Mesothelial cell of epicardium (in vitro differentiated cells): ENCODE measurements at places on chromosomes 5 and 9.

DNA sequence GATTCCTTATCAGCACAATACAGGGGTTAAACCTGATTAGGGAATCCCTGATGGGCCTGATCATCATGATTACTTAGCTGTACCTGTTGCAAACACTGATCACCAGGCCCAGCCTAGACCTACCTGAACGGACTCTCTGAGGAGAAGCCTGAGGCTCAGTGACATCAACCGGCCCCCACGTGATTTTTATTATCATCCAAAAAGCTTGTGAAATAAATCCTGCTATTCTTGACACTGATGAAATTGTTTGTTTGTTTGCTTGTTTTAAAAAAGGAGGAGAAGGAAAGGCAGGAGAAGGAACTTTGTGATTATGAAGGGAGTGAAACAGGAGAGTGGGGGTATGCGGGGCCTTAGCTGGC is 18.1 kb downstream of the LCP2 start:
- DNase-seq: no peak
- H3K4me1 ChIP-seq: peaks cover 8% of the 10 kb centered on the region
- H3K36me3 ChIP-seq: no peaks in the 10 kb centered on the region
- H3K27ac ChIP-seq: no peak overlapping the region
- H3K27me3 ChIP-seq: peaks cover 8% of the 10 kb centered on the region
- no peak overlapping the region for H3K4me3 ChIP-seq

DNA sequence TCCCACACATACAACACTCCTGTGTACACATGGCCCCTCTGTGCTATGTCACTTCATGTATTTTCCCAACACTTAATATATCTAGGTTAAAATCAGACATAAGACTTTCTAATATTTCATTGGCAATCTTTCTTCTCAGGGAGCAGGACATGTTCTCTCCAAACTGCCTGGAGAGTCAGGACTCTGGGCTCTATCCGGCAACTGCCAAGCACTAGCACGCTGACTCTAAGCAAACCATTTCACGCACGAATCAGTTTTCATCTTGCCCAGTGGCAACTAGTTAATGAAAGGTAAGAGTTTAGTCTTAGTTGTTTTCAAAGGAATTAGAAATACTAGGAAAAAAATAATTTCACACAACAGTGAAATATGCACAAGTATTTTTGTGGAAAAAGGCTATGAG is 124.8 kb downstream of the NFIB start:
- peak overlapping the region; percentile 64 for H3K27ac ChIP-seq
- peaks cover 3% of the 10 kb centered on the region for H3K36me3 ChIP-seq
- DNase-seq: no peak

DNA sequence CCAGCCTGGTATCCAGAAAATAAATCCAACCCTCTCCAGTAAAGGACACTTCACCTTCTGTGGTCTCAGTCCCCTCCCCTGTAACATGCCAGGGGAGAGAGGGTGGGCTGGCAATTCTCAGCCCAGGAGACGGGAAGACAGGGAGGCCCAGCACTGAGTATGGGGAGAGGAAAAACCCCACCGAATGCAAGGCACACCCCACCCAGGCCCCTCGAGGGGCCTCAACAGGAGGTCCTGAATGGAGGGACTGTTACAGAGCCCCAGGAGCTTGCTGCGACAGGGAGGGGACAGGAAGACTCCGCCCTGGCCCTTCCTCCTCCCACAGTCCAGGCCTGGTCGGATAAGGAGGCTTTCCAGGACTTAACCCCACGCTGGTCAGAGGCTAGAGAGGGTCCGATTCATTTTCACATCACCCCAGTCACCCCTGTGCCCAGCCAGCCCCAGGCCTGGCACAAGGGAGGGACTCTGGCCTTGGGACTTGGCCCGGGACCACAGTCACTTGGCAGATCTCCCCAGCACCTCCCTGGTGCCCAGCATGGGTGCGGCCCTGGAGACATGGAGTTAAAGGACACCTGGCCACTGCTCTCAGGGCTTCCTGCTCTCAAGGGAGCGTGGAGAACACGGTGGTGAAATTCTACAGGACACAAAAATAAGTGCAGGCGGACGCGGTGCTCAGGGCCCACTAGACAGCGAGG is 44.9 kb upstream of the STXBP1 start:
- DNase-seq: no peak
- peak overlapping the region; percentile 81 for H3K27ac ChIP-seq
- peak overlapping the region; percentile 71 for H3K4me3 ChIP-seq
- H3K27me3 ChIP-seq: no peaks in the 10 kb centered on the region
- H3K4me1 ChIP-seq: peaks cover 42% of the 10 kb centered on the region
- H3K36me3 ChIP-seq: peaks cover 5% of the 10 kb centered on the region

DNA sequence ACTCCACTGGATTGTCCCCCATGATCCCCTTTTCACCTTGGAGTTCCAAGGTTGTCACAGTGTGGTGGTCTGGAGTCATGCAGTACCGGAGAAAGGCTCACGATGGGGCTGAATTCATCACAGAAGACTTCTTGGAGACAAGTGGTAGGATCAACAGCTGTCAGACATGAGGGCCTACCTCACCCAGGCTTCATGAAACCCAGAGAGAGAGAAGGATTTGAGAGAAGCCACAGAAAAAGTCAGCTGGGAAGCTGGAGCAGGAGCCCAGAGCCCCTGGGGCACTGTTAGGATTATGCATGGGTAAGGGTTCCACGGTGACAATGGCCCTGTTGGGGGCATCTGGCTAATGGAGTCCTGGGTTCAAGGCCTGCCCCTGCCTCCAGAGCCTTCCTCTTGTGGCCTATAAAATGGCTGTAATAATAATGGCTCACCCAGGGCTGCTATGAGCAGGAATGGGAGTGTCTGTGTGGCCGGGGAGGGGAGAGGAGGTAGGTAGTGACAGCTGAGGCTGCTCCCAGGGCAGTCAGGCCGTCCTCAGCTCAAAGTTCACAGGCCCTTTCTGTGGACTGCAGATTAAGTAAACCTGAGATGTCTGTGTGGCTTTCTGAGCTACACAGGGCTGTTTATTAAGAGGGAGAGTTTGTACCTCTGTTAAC is 910 bp downstream of the TRIM14 start:
- H3K27ac ChIP-seq: no peak overlapping the region
- DNase-seq: no peak
- H3K27me3 ChIP-seq: no peaks in the 10 kb centered on the region
- H3K4me1 ChIP-seq: peaks cover 15% of the 10 kb centered on the region
- H3K4me3 ChIP-seq: peak overlapping the region; percentile 64
- H3K36me3 ChIP-seq: no peaks in the 10 kb centered on the region

- H3K27me3 ChIP-seq: no peaks in the 10 kb centered on the region
- no peak overlapping the region for H3K4me3 ChIP-seq
- H3K36me3 ChIP-seq: no peaks in the 10 kb centered on the region
- DNase-seq: no peak
- peak overlapping the region; percentile 16 for H3K27ac ChIP-seq
- H3K4me1 ChIP-seq: peaks cover 56% of the 10 kb centered on the region
Observed at GRCh38 chr5:61465066-61465465, 133.0 kb downstream of the ZSWIM6 start.

DNA sequence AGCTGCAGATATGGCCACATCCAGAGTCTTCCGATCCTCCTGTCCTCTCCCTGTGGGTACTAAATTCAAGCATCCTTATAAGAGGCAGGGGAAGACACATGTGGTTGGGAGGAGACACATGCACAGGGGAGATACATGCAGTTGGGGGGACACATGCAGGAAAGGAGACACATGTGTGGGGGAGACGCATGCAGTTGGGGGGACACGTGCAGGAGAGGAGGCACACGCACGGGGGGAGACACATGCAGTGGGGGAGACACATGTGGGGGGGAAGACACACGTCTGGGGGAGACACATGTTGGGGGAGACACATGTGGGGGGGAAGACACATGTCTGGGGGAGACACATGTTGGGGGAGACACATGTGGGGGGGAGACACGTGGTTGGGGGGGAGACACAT is 21.2 kb upstream of the OLFM1 start:
- no peak overlapping the region for H3K4me3 ChIP-seq
- H3K27me3 ChIP-seq: peaks cover 47% of the 10 kb centered on the region
- no peak overlapping the region for H3K27ac ChIP-seq
- peaks cover 2% of the 10 kb centered on the region for H3K36me3 ChIP-seq
- H3K4me1 ChIP-seq: no peaks in the 10 kb centered on the region

DNA sequence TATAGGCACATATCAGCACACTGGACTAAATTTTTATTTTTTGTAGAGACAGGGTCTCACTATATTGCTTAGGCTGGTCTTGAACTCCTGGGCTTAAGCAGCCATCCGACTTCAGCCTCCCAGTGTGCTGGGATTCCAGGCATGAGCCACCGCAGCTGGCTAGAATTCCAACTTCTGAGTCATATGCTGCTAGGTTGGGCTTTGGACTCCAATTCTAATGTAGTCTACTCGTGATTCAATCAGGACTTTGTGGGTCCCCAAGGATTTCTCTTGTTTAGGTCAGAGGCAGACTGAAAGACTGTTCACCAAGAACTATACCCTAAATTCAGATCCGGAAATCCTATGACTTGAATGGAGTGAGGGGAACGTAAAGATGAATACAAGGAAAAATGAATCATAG is 68.2 kb upstream of the CHD1 start:
- H3K4me3 ChIP-seq: no peak overlapping the region
- peaks cover 6% of the 10 kb centered on the region for H3K4me1 ChIP-seq
- no peaks in the 10 kb centered on the region for H3K27me3 ChIP-seq
- DNase-seq: no peak

DNA sequence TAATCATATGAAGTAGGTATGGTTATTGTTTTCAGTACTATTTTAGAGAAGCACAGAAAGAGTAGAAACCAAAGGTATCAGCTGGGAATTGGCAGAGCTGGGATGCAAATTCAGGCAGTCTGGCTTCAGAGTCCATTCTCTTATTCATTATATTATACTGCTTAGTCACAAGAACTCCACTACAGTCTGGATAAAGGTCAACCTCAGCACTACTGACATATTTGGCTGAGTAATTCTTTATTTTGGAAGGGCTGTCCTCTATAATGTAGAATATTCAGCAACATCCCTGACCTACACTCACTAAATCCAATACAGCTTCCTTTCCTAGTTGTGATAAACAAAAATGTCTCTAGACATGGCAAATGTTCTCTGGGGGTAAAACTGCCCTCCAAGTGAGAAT is 37.6 kb downstream of the PTGER4 start:
- H3K4me1 ChIP-seq: peaks cover 2% of the 10 kb centered on the region
- no peaks in the 10 kb centered on the region for H3K27me3 ChIP-seq

DNA sequence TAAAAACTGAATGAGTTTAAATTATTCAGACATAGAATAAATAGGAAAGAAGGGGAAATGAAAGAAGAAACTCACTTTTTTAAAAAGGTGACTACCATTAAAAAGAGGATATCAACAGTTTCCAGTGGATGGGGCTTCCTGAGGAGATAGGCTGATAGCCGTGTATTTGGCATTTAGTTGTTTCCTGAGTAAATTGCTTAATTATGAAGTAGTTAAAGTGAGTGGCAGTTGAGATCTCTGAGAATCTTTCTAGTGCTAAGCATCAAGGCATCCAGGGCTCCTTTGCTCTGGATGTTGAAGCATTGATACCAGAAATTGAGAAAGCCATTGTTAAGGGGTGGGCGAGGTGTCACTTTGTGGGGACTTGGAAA is 2.7 kb downstream of the TNFAIP8 start:
- peaks cover 70% of the 10 kb centered on the region for H3K4me1 ChIP-seq
- DNase-seq: no peak

GRCh38 chr5:68463606-68464005 is 248.1 kb downstream of the PIK3R1 start:
- no peak overlapping the region for H3K27ac ChIP-seq
- H3K4me3 ChIP-seq: no peak overlapping the region
- H3K36me3 ChIP-seq: no peaks in the 10 kb centered on the region
- H3K27me3 ChIP-seq: no peaks in the 10 kb centered on the region
- H3K4me1 ChIP-seq: peaks cover 20% of the 10 kb centered on the region

GRCh38 chr9:136295542-136296433 is 8.1 kb downstream of the CCDC187 start:
- H3K4me1 ChIP-seq: no peaks in the 10 kb centered on the region
- H3K27me3 ChIP-seq: peaks cover under 1% of the 10 kb centered on the region

DNA sequence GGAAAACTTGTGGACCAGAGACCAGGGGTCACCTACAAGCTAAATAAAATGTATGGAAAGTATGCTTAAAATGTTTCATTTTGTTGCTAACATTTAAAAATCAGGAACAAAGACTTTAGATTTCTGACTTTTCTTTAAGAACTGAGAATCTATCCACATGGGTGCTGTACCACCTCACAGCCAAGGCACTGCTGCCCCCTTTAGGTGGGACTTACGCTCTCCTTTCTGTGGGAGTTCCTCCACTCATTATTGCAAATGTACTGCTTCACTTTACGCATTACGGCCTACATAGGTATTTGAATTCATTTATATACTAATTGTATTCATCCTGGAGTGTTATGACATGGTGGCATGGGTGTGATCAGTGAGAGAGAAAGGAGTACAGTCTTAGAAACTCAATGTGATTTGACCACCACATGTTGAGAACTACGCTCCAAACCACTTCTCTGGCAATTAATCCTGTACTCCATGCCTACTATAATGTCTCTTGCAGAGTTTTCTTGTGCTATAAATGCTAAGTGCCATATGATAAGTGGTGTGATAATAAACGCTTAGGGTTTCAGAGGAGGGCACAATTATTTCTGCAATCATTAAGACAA is 24.7 kb upstream of the CETN3 start:
- peaks cover 14% of the 10 kb centered on the region for H3K27me3 ChIP-seq
- no peaks in the 10 kb centered on the region for H3K36me3 ChIP-seq
- no peak overlapping the region for H3K27ac ChIP-seq
- H3K4me1 ChIP-seq: peaks cover 13% of the 10 kb centered on the region
- DNase-seq: no peak

GRCh38 chr9:99197987-99198386 is 23.8 kb downstream of the ALG2 start:
- no peaks in the 10 kb centered on the region for H3K4me1 ChIP-seq
- H3K27me3 ChIP-seq: peaks cover 11% of the 10 kb centered on the region
- H3K36me3 ChIP-seq: no peaks in the 10 kb centered on the region
- no peak overlapping the region for H3K27ac ChIP-seq
- DNase-seq: no peak

- DNase-seq: no peak
- peaks cover 38% of the 10 kb centered on the region for H3K4me1 ChIP-seq
- peaks cover 29% of the 10 kb centered on the region for H3K27me3 ChIP-seq
- H3K36me3 ChIP-seq: no peaks in the 10 kb centered on the region
- H3K27ac ChIP-seq: no peak overlapping the region
- H3K4me3 ChIP-seq: no peak overlapping the region
Observed at GRCh38 chr9:35903049-35903448, 3.0 kb upstream of the HRCT1 start.

DNA sequence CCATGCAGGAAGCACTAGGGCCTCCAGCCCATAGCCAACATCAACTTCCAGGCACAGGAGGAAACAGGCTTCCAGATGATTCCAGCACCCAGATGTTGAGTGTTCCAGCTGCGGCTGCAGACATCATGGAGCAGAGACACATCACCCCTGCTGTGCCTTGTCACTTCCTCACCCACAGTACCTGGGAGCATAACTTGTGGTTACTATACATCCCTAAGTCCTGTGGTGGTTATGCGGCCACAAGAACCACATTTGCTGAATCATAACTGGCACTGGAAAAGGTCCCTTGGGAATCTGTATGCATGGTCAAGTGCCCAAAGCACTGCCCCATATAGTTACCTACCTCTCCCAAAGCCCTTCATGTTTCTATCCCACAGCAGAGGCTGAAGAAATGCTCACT is 56.6 kb downstream of the WHRN start:
- no peak overlapping the region for H3K27ac ChIP-seq
- no peak overlapping the region for H3K4me3 ChIP-seq
- peaks cover 3% of the 10 kb centered on the region for H3K36me3 ChIP-seq
- no peak for DNase-seq
- no peaks in the 10 kb centered on the region for H3K27me3 ChIP-seq
- H3K4me1 ChIP-seq: no peaks in the 10 kb centered on the region
